ENCODE measurements at places on chromosomes 2 and 18. TPM values are rescaled to one million over a fixed set of nuclear protein-coding genes. Genes with fewer than 3 reads are reported as not detected.

BOLA3 gene
- 13.0 TPM for total RNA-seq

- no peak for DNase-seq
These were observed 228.3 kb downstream of the RNF152 start for GRCh38 chr18:61664419-61665084.

DNA sequence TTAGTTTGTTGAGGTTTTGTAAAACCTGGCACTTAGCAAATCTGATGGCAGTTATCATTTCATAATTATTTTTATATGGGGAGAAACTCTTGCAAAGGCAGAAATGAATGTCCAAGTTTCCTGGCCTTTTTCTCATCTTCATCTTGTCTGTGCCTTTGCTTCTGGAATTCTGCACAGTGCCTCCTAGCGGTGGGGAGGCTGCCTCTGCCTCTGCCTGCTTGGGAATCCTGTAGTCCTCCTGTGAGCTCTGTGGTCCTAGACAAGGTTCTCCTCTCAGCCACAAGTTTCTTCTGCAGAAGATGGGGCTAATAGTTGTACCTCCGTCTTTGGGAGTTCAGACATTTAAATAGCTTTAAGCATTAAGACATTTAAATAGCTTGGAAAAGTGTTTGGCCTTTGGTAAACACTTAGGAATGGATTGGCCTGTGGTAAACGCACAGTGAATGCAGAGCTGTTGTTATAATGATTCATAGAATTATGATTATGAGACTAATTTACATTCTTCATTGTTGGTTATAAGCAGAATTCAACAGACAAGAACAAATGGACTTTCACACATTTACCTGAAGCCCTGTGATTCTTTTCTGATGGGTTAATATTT, 101.2 kb downstream of the ZNF236 start:
- DNase-seq = no peak

- no peak for DNase-seq
These were observed 8.8 kb upstream of the GFPT1 start for GRCh38 chr2:69395866-69396265.

TMSB10 gene
- total RNA-seq = 1,367 TPM

Data from sciatic nerve (tissue), 2 donors.